ENCODE measurements at places on chromosomes 3 and 15.
A peak's percentile ranks its signal among the peaks of the same experiment; 100 is the strongest.

- DNase-seq: no peak
Measured at GRCh38 chr3:12658593-12659058, 5.3 kb downstream of the RAF1 start.

DNA sequence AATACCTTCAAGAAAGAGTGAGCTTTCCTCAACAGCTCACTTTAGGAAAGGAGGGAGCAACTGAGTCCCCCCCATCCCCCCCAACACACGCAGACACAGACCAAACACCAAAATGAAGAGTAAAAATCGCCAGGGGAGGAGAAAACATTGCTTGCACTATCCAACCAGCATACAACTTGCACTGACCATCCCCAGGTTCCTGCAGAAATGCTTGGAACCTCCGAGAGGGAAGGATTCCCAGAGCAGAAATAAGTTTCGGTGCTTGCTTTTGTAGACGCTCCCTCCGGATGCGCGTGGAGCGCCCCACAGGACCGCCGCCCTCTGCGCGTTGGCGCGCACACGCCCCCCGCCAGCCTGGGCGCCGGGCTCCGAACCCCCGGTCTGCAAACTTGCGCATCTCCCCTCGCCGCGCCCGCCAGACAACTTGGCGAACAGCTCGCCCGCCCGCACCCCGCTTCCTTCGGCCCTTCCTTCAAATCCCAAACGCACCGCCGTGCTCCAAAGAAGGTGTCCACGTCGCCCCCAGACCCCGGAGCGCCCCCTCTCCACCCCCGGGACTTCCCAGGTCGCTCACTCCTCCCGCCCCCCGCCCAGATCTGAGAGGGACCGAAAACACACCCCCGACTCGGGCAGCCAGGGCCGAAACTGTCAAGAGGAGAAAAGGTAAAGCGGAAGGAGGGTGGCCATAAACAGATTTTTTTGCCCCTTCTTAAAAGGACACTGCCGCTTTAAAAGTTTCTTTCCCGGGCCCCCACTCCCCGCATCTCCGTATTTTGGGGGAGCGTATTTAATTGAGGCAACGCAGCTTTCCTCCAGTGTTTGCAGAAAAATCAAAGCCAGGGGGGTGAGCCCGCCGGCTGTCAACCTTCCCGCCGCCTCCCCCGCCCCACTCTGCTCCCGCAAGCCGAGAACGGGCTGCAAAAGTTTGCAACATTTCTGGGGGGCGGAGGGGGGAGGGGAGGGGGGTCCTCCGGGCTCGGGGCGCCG, 859 bp downstream of the RORA start:
- DNase-seq: no peak

- no peak for DNase-seq
Measured at GRCh38 chr3:129441215-129441614, 1.2 kb downstream of the IFT122 start.

DNA sequence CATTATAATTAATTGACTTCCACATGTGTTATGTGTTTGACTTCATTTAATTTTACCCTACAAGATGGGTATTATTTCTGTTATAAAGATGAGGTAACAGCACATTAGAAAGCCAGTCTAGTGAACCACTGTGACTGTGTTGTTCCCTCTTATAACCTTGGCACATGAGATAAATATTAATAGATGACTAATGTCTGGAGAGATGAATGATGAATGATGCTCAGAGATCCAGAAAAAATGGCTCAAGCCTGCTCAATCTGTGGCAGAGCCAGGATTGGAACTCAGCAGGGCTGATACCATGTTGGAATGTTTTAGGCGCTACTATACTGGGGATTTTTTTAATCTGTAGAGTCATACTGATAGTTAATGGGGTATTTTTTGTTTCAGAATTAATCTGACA, 118.8 kb upstream of the PTX3 start:
- DNase-seq: no peak

DNA sequence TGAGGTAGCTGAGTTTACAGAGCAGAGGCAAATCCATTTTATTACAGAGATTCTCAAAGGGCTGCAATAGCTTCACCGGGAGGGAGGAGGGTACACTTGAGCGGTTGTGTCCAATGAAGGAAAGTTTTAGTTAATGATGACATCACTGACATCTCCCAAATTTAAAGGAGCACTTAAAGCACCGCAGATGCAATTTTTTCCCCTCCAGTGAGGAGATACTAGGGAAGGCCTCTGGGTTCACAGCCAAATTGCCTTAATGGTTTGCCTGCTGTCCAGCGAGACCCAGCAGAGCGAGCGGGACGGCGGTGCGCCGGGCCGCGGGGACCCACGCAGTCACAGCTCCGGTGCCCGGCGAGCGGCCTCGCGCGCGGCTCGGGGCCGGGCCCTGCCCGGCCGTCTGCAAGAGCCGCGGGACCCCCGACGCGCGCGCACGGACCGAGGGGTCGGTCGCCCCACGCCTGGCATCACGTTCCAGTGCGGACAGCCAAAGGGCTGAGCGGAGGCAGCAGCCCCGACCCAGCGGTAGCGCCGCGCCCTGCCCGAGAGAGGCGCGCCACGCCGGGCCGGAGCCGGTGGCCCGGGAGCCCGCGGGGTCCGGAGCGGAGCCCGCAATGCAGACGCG, 160.5 kb upstream of the CHRNA7 start:
- no peak for DNase-seq

- no peak for DNase-seq
Measured at GRCh38 chr3:154862265-154862664, 217.9 kb upstream of the MME start.

- DNase-seq: no peak
Measured at GRCh38 chr15:58889363-58889762, 44.1 kb downstream of the SLTM start.

DNA sequence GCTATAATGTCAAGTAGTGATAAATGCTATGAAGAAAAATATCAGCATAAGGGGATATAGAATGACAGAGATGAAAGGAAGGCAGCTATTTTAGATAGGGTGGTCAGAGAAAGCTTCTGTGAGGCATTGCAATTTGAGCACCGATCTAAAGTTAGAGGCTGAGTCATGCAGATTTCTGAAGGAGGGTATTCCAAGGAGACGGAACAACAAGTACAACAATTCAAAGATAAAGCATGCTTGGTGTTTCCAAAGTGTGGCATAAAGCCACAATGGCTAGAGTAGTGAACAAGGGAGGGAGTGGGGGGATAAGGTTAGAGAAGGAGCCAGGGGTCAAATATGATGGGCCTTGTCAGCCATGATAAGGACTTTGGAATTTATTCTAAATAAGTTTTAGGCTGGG, 71.9 kb downstream of the PFN2 start:
- DNase-seq: no peak

DNA sequence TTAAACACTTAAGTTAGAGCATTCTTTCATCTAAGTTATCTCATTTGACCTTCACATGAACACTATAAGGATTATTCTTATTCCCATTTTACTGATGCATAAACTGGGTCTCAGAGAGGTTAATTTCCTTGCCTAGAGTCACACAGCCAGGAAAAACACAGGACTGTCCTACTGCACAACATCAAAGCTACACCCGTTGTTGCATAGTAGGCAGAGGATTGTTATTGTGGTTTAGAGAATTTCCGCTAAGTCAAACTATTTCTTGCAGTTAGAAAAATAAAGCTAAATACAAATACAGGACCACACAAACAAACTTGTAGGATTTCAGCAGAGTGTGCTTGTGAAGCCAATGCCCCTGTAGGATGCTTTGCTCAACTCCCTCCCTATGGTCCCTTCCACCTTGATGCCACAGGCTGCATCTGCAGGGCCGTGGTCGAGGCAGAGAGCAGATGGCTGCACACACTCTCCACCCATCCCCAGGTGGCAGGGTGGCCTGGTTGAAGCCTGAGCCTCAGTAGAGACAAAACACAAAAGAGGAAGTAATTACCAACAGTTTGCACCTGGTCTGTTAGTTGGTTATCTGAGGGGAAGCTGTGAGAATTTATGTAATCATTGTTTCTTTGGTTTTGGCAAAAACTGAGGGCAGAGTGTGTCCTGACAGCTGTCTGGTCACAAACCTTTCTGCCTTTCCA, 41.1 kb upstream of the SKOR1 start:
- peak; percentile 73 for DNase-seq

DNA sequence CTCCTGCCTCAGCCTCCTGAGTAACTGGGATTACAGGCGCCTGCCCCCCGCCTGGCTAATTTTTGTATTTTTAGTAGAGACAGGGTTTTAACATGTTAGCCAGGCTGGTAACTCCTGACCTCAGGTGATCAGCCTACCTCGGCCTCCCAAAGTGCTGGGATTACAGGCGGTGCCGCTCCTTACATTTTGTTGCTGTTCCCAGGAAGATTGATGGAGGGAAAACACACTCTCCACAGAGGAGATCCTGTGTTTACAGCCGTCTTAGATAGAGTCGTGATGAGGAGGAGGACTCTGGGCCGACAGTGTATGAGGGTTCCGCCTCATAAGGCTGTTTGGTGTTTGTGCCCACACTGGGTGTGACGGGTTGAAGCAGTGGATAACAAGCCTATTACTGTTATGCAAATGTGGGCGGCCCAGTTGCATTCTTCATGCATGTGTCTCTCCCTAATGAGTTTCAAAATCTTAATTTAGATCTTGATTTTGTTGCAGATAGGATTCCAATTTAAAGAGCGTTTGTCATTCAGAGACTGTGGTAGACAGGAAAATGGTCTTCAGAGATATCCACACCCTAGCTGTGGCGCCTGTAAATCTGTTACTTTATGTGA, 60.0 kb downstream of the APBA2 start:
- no peak for DNase-seq

DNA sequence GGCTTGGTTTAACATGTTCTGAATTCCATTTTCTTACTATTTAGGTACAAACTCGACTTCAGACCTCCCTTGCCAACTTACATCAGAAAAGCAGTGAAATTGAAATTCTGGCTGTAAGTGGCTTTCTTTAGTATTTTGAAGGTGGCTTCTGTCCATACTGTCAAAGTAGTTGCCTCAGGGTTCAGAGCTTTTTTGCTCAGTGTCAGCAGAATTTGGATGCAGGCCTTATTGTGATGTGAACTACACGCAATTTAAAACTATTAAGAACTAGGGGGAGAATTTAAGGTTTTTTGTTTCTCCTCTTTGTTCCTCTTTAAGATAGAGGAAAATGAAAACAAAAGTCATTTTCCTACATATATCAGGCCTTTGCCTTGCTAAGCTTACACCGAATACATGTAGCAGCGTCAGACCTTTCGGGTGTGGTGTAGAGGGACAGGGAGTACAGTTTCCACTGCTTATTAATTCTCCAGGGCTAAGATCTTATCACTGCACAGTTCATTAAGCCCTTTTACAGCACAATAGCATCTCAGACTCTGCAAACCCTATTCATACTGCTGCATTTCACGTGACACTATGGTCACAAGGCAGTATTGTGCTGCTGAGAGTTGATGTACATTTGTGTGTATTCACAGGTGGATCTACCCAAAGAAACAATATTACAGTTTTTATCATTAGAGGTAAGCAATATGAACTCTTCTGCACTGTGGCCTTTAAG, 6.7 kb downstream of the SRP14 start:
- no peak for DNase-seq

DNA sequence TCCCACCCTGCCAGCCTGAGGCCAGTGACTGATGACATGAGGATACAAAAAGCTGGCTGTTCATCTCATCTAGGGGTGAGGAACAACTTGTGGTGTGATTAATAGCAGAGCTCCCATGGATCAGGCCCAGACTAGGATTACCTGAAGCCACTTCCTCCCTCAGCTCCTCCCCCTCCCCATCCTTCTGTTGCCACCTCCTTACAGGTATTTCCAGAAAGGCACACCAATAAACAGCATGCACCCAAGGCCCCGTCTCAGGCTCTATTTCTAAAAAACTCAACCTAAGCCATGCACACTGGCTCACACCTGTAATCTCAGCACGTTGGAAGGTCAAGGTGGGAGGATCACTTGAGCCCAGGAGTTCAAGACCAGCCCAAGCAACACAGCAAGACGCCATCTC, 54.1 kb downstream of the SRGAP3 start:
- DNase-seq: no peak

All from GM10248 (cell line).